ENCODE measurements at places on chromosomes 6 and 20. TPM values are rescaled to one million over a fixed set of nuclear protein-coding genes. Genes with fewer than 3 reads are reported as not detected.

DNA sequence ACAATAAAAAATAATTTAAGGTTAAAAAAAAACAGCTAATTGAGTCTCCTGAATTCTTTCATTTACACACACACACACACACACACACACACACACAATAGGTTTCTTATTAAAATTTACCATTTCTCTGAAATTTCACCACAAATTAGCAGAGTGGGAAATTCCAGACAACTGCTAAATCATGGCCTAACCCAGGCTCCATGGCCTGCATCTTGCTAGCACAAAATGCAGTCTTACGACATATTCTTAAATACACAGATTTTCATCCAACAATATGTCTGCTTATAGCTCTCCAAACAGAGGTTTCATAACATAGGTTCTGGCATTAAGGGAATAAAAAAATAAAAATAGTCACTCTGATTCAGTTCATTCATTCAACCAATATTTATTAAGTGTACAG is 46.9 kb downstream of the SOD2 start:
- peak; percentile 81 for DNase-seq

- DNase-seq: no peak
Observed at GRCh38 chr6:25013246-25013645, 77.5 kb upstream of the RIPOR2 start.

GRCh38 chr20:4726710-4727397 is 5.1 kb downstream of the PRND start:
- peak; percentile 42 for DNase-seq

- peak; percentile 61 for DNase-seq
Observed at GRCh38 chr6:63923139-63923739, 287.6 kb downstream of the PHF3 start.

Gene ZSCAN9
- 10.8 TPM for total RNA-seq

Measured in fibroblast of the aortic adventitia (primary cell).